ENCODE measurements at places on chromosomes 16 and 17.

- no peak for DNase-seq
Measured at GRCh38 chr16:80883816-80884215, 79.4 kb upstream of the CDYL2 start.

DNA sequence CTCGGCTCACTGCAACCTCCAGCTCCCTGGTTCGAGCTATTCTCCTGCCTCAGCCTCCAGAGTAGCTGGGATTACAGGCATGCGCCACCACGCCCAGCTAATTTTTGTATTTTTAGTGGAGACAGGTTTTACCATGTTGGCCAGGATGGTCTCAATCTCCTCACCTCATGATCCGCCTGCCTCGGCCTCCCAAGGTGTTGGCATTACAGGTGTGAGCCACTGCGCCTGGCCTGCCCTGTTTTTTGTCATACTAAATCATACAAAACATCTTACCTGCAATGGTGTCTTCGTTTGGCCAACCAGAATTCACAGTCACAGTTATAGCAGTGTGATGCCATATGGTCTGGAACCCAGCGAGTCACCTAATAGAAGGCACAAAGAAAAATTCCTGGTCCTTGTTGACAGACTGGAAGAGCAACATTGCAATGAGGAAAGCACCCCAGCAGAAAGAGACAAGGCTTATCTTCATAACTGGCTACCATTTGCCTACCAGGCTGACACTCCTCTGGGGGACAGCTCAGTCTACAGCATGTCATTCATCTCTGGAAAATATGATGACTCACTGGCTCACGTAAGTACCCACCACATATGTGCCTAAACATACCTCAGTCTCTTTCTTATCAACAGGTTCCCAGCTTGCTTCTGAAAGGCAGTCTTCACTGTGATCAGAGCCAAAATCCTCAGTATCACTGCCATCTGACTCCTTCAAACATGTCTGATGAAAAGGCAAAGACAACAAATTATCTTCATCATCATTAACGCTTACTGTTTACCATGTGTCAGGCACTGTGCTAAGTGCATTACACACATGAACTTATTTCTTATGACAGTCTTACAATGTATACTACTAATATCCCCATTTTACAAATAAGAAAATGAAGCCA, 4.3 kb upstream of the HSF5 start:
- DNase-seq = peak; percentile 77

- no peak for DNase-seq
Measured at GRCh38 chr17:45001310-45001709, 33.2 kb upstream of the C1QL1 start.

GRCh38 chr17:28370035-28370743, at the start of gene VTN:
Gene VTN (minus strand): TSS chr17:28370307. CDS start chr17:28370203, 104 bp downstream.
- peak; percentile 98 for DNase-seq

DNA sequence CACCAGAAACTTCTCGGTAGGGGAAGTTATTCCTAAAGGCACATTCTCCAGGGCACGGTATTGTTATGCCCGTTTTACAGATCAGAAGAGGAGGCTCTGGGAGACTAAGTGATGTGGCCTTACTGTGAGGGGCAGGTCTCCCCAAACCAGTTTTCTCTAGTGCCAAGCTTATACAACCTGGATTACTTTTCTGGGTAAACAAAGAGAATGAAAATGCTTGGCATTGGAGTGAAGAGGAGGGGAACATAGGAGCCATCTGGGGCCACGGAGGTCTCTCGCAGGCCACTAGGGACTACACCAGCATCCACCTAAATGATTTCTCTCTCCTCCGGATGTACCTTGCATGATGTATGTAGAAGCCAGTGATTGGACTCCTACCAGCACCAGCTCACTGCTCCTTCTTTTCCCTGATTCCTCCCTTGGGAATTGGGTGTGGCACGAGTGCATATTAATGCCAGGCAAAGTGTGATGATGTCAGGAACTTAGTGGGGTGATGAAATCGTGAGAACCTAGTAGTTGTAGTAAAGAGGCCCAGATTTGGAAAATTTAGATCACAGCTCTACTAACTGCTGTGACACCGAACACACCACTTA, 674 bp downstream of the TOM1L1 start:
- no peak for DNase-seq

DNA sequence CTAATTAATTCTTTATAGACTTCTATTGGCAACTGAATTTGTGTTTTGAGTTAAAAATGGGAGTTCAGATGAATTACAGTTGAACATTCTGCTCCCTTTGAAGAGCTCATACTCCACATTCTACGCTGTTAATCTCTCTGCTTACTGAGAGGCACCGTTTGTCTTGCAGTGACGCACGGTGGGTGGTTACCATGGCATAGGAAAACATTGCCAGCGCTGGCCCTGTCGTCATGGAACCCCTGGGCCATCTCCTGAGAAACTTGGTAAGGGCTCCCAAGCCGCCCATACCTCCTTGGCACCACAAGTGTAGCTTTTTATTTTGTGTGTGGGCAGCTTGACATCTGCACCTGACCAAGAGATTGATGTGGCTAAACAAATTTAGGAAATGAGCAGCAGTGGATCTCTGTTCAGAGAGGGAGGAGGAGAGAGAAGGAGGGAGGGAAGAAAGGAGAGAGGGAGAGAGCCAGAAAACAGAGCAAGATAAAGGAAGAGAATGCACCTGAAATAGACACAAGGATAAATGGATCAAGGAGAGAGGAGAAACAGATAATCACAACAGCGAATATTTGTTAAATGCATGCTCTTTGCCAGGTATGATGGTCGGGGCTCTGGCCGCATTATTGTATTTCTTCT, 398.5 kb downstream of the HAPSTR1 start:
- no peak for DNase-seq

- DNase-seq = no peak
Measured at GRCh38 chr16:78446486-78446885, 347.0 kb downstream of the WWOX start.

GRCh38 chr17:61846761-61847375, 16.5 kb downstream of the BRIP1 start:
- DNase-seq = no peak

GRCh38 chr17:57210224-57210553, 46.1 kb upstream of the MSI2 start:
- no peak for DNase-seq

GRCh38 chr17:78134899-78135385, 4.4 kb downstream of the TMC8 start:
- no peak for DNase-seq

- DNase-seq = peak; percentile 63
Measured at GRCh38 chr17:16935241-16935663, 36.7 kb downstream of the TNFRSF13B start.

DNA sequence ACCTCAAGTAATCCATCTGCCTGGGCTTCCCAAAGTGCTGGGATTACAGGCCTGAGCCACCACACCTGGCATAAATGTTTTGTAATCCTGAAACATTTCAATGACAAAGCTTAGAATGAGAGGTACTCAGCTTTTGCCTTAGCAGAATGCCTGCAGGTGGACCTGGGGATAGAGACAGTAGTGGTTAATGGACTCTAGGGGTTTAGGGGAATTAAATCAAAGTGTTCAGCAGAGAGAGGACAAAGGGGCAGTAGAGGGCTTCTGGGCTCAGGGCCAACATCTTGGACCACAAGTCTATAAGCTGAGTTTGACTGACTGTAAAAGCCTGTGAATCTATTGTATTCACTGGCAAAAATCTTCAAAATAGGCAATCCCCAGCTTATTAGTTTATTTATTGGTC, 36.0 kb upstream of the MED13 start:
- no peak for DNase-seq

GRCh38 chr16:48067388-48067787, 88.4 kb downstream of the ABCC12 start:
- DNase-seq = no peak

- DNase-seq = no peak
Measured at GRCh38 chr16:4531811-4532210, 6.8 kb downstream of the CDIP1 start.

DNA sequence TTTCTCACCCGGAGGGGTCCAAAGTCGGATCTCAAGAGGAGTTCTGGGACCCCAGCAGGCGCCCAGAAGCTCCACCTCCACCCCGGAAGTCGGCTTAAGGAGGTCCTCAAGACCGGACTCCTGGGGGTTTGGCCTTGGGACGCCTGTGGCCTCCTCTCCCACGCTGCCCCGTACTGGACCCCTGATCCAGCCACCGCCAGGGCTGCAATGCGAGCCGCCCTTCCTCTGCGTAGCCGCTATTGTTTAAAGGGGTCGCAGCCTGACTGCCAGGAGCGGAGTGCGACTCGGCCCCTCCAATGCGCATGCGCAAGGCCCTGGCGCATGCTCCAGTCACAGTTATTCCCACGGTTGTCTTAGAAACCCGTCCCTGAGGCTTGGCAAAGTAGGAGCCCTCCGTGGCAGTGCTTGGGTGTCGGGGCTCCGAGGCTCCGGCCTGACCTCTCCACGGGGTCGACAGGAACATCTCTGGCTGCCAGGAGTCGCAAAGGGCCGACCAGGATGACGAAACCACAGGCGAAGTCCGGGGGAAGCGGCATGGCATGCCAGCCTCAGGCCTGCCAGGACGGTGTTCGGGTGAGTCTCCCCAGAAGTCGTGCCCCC, 719.0 kb downstream of the KCNJ18 start:
- DNase-seq = no peak

- DNase-seq = no peak
Measured at GRCh38 chr16:85127379-85127723, 15.1 kb upstream of the CIBAR2 start.

- DNase-seq = no peak
Measured at GRCh38 chr17:45306623-45307022, 10.2 kb downstream of the MAP3K14 start.

GRCh38 chr17:64538508-64539130, 31.8 kb downstream of the CEP95 start:
- DNase-seq = no peak

DNA sequence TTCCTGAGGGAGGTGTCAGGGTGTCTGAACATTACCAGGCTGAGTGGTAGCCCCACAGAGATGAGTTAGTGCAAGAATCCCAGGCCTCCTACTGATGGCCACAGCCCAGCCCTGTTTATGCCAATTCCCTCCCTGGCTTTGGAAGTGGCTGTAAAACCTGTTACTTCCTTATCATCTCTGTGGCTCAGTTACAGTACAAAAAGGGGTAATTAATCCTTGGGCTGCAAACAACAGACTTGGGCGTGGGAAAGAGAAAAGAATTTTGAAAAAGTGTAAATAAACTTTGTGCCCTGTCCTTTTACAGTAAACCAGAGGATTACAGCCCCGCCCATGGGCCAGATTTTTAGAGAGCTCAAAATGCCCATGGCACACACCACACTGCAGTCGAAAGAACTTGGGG, 73.1 kb upstream of the AXIN2 start:
- DNase-seq = no peak

GRCh38 chr17:49730078-49730784, 22.5 kb upstream of the SLC35B1 start:
- no peak for DNase-seq

DNA sequence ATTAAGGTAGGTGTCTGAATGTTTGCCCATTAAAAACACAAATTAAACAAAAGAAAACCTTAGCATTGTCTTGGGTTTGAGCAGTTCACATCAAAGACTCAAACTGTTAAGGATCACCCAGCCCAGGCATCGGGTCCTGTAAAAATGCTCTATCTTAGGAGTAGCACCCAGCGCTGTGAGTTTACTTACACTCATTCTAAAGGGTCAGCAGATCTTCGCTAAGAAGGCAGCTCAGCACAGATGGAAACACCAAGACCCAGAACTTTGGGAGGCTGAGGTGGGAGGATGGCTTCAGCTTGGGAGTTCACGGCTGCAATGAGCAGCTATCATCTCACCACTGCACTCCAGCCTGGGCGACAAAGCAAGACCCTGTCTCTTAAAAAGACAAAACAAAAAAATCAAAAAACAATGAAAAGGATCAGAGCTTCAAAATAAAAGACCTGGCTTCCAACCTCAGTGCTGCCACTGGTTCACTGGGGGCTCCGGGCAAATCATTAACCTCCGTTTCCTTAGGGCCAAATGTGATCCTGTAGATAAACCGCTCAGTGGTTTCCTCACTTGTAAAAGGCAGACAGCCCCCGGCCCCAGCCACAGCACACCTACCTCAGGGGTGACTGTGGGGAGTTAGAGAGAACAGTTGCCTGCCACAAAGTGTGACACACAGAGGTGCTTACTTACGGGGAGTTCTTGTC, 11.1 kb downstream of the COG1 start:
- DNase-seq = no peak

GRCh38 chr17:42852351-42852750, 1.4 kb downstream of the AOC3 start:
- DNase-seq = no peak

- peak; percentile 96 for DNase-seq
Measured at GRCh38 chr17:32519228-32520103, 32.7 kb downstream of the CDK5R1 start.

DNA sequence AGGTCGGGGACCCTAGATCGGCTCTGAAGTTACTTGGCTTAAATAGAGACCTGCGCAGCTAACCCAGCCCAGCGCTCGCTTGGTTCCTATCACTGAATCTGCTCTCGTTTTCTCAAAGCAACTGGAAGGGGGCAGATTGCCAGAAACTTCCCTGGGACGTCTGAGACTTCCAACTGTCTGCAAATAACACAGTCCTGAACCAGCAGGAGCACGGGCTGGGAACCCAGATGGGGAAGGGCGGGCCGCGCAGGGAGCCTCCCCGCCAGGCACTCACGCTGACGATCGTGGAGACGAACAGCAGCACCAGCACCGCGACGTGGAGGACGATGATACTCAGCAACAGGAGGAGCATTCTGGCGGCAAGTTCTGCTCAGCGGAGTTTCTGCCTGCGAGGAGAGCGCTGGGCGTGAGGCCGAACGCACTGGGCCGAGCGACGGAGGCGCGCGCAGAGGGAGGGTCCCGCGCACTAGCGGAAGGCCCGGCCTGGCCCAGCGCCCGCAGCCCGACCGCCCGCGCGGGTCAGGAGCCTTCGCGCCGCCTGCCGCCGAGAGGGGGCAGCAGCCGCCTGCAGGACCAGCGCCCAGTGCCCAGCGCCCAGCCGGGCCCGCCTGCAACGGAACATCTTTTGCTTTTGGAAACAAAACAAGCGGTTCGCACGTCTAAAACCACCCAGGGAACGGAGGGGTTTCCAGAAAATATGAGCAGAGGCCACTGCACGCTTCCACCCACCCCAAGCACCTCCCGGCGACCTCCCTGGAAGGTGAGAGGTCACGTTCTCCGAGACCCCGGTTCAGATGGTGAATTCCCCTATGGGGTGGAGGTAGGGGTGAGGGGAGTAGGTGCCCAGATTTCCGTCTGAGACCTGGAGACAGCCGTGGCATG, 4.5 kb downstream of the PMP22 start:
- peak; percentile 94 for DNase-seq

All from islet precursor cell (in vitro differentiated cells).